ENCODE measurements at places on chromosomes 16 and 17.

GRCh38 chr16:12802048-12802447, 1.6 kb downstream of the CPPED1 start:
- DNase-seq: no peak

GRCh38 chr17:75008373-75008772, 4.1 kb upstream of the MRPL58 start:
- DNase-seq: no peak

GRCh38 chr16:20880867-20881502, 19.2 kb downstream of the DCUN1D3 start:
- no peak for DNase-seq

- no peak for DNase-seq
These were observed 3.5 kb upstream of the SALL1 start for GRCh38 chr16:51154271-51155171.

- no peak for DNase-seq
These were observed 47.0 kb downstream of the COTL1 start for GRCh38 chr16:84570739-84571403.

DNA sequence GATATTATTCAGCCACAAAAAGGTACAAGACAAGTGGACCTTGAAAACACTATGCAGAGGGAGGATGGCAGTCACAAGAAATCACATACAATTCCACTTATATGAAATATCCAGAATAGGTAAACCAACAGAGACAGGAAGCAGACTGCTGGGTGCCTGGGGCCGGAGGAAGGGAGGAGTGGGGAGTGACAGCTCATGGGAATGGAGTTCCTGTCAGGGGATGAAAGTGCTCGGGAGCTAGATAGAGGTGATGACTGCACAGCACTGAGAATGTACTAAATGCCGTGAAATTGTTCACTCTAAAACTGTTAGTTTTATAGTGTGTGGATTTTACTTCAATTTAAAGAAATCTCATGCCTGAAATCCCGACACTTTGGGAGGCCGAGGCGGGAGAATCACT, 74.2 kb upstream of the MED9 start:
- DNase-seq: no peak

GRCh38 chr16:81548876-81549546, 104.4 kb downstream of the CMIP start:
- no peak for DNase-seq

DNA sequence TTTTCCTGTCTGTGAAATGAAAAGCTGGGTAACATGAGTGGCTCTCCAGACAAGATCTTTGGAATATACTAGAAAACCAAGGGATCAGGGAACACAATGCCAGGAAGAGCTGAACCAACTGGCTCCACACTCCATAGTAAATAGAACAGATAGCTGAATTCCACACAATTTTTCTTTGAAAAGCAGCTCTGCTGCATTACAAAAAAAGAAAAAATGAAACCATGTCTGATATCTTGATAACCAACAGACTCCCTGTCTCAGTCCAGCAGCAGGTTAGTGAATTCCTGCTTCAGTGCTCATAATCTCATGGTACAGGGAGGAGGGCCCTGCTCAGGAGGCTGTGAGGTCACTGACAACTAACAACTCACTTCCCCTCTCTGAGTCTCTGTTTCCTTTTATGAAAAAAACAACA, 97.1 kb downstream of the CDH11 start:
- no peak for DNase-seq

- no peak for DNase-seq
These were observed 168.7 kb upstream of the CDH5 start for GRCh38 chr16:66197668-66198278.

DNA sequence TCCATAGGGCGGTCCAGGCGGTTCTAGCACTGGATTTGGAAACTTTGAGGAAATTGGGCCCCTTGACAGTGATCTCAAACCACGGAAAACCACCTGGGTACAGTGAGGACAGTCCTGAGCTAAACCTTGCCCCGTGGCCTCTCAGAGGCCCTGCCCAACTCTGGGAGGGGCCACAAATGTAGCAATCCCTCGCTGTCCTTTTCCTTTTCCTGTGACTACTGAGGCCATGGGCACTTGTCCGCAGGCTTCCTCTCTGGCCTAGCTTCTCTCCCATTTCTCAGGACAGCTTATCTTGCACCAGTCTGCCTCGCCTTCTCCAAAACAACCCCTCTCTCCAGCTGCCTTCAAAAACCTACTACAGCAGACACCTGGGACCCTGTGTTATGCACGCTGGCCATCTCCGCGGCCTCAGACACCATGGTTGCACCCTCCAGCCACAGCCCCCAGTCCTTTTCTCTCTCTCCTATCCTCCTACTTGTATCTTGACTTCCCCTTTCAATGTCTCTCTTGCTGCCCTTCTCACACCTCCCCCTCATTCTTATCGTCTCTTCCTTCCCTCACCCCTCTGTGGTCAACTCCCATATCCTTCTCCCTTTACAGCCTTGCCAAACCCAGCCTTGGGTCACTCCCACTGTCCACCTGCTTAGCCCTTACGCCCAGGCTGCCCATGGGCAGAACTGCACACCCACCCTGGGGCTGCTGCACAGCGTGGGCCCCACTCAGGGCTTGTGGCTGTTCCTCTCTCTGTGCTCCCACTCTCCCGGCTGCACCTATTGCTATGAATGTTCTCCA, 7.6 kb downstream of the SCPEP1 start:
- no peak for DNase-seq

Measured in cortex of kidney (tissue), 1 donor.